ENCODE measurements at places on chromosomes 5 and 9.

DNA sequence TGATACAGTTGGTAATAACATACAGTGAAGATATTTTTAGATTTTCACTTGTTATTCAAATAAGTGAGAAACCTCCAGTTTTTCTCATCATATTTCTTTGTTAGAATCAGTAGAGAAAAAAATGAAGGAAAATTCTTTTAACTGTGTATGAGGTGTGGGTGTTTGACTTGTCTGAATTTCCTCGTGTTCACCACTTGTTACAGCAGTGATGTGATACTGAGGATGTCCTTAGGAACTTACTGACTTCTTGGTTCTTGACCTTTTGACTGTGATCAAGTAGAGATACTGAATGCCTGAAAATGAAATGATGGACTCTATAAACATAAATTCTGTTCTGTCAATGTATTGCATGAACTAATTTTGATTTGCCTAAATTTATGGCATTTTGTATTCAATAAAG lies 10.7 kb downstream of the PBX3 start:
- no peak for DNase-seq

GRCh38 chr5:133489632-133490031 lies 122.7 kb downstream of the FSTL4 start:
- DNase-seq, result peak; percentile 18

- no peak for DNase-seq
Observed at GRCh38 chr5:142608081-142608480, 77.8 kb downstream of the FGF1 start.

DNA sequence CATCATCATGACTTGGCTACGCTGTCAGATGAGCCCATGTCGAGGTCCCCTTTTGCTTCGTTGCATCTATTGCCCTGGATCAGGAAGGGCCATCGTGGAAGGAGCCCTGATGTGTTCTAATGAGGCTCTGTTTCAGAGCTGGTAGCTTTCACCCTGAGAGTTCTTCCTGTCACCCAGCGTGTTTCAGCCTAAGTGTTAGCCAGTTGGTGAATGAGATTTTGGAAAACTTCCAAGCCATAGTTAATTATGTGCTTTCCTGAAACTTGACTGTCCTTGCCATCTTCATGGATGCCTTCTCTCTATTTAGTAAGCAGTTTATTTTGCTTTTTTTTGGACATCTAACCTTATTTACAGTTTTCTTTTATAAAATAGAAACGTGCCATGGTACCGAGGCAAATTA lies 1695.4 kb upstream of the WWC1 start:
- no peak for DNase-seq

DNA sequence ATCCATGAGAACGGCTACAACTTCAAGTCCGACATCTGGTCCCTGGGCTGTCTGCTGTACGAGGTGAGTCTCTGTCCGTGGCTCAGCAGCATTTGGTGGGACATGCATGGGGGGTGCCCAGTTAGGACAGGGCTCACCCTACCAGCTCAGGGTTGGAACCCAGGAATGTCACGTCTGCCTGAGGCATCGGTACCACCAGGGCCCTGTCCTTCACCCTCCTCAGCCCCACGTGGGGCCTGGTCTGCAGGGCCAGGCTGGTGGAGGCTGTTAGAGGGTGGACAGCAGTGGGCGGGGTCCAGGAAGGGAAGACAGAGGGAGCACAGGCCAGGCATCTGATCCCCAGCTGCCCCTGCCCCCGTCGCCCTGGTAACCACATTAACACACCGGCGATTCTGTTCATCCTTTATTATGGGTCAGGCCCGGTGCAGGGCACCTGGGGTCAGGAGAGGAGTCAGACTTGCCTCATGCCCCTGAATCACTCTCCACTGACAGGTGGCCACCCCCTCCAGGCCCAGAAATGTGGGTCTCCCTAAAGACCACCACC lies 75.6 kb downstream of the PSMB7 start:
- DNase-seq, result no peak

GRCh38 chr5:27252911-27253310 lies 214.5 kb upstream of the CDH9 start:
- DNase-seq, result no peak

GRCh38 chr9:93809204-93809940 lies 145.8 kb downstream of the BARX1 start:
- no peak for DNase-seq

DNA sequence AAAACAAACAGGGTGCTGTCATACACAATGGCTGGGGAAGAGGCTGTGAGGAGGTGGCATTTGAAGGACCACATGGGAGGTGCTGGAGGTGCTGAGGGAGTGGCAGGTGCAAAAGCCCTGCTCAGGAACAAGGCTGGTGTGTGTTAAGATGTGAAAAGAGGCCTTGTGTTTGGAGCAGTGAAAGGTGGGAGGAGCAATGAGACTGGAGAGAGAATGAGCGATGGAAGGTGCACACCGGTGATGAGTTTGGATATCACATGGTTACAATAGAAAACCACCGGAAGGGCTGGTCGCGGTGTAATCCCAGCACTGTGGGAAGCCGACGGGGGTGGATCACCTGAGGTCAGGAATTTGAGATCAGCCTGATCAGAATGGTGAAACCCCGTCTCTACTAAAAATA lies 9.2 kb upstream of the FIBCD1 start:
- DNase-seq, result no peak

DNA sequence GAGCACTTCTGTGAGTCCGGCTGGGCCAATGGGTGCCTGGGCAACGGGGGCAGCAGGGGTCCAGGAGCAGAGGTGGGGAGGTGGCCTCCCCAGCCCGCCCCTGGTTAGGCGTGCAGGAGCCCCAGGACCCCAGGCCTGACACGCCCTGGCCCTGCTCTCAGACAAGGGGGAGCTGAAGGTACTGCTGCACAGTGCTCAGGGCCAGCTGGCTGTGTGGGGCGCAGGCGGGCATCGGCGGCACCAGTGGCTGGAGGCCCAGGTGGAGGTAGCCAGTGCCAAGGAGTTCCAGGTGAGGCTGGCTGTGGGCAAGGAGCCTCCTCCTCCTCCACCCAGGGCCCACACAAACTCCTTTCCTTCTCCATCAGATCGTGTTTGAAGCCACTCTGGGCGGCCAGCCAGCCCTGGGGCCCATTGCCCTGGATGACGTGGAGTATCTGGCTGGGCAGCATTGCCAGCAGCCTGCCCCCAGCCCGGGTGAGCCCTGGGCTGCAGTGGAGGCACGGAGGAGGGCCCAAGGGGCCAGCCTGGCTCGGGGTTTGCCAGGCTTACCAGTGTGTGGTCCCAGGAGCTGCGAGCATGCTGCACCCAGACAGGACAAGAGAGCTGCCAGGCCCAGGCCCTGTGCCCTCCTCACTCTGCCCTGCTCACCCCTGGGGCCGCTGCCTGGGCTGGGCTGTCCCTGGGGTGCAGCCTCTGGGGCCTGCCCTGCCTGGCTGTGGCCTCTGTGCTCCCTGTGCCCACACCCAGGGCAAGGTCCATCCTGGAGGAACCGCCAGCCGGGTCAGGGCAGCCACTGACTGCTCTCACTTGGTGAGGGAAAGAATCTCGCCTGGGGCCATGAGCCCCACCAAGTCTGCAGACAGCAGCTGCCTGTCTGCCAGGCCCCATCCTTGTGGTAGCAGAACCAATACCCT lies 7.0 kb downstream of the MAMDC4 start:
- no peak for DNase-seq

DNA sequence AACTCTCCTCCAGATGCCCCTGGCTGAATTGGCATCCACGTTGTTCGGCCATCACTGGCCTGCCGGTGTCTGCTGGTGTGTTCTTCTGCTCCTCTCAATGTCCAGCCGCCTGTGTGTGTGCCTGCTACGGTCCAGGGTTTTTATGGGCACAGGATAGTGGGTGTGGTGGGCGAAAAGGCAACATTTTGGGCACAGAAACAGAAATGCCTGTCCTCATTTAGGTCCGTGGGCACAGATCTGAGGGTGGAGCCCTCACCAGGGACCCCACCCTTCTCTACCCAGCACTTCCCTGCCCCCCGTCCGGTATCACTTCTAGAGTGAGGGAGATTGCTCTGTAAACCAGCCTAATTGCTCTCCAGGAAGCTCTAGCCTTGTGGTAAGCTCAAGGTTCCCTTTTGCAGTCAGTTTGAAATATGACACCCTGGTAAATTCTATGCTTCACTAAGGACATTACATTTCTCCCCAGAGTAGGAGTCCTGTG lies 410.1 kb downstream of the MAT2B start:
- no peak for DNase-seq

GRCh38 chr9:105333076-105333475 lies 88.6 kb downstream of the SLC44A1 start:
- DNase-seq, result no peak

GRCh38 chr9:3962971-3963642 lies 336.8 kb downstream of the GLIS3 start:
- DNase-seq, result no peak

GRCh38 chr5:173928871-173929574 lies 40.9 kb downstream of the CPEB4 start:
- DNase-seq, result no peak

DNA sequence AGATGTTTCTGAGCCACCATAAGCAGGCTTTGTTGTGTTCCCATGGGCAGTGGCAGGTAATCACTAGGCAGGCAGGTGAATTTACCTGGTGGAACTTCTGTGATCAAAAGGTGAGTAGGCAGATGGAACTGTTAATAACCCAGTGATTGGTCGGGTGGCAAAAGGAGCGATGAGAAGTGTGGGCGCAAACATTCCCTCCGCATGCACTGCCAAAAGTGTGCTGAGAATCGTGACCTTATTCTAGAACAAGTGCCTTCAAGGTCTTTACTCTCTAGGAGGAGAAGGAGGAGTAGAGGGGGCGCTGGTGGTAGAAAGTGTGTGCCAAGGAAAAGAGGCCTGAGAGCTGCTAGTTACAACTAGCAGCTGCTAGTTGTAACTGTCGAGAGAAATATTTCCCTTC lies 3.3 kb downstream of the OTULINL start:
- DNase-seq, result no peak

DNA sequence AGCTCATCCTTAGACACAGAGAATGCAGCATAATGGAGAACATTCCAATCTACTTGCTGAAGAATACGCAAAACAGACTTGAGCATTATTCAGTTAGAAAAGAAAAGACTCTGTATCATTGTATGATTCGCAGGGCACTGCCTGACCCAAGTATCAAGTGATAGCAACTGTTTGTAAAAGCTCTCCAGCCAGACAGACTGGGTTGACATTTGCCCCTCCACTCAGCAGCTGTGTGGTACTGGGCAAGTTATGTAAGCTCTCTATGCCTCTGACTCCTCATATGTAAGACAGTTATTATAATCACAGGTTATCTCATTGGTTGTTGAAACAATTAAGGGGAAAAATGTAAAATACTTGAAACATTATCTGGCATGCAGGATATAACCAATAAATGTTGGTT lies 505.0 kb downstream of the ELAVL2 start:
- DNase-seq, result no peak

GRCh38 chr9:37960631-37961030 lies 56.7 kb upstream of the SLC25A51 start:
- no peak for DNase-seq

DNA sequence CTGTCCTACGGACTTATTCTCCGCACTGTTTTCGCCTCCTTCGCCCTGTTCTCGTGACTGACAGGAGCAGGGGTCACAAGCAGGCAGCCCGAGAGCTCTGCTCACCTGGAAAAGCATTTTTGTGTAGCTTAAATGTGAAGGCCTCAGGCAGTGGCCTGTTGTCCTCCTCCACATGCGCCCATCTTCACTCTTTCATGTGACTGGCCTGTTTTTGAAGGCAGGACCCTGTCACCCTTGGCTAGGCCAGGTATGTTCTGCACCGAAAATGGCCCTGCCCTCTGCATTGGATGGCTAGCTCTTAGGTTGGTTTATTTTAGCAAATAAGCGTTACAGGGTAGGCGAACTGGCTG lies 614 bp upstream of the CPLANE1 start:
- DNase-seq, result no peak

- DNase-seq, result no peak
Observed at GRCh38 chr9:102518324-102518723, 476.8 kb upstream of the CYLC2 start.

- DNase-seq, result no peak
Observed at GRCh38 chr5:93311881-93312280, 269.1 kb downstream of the NR2F1-AS1 start.

DNA sequence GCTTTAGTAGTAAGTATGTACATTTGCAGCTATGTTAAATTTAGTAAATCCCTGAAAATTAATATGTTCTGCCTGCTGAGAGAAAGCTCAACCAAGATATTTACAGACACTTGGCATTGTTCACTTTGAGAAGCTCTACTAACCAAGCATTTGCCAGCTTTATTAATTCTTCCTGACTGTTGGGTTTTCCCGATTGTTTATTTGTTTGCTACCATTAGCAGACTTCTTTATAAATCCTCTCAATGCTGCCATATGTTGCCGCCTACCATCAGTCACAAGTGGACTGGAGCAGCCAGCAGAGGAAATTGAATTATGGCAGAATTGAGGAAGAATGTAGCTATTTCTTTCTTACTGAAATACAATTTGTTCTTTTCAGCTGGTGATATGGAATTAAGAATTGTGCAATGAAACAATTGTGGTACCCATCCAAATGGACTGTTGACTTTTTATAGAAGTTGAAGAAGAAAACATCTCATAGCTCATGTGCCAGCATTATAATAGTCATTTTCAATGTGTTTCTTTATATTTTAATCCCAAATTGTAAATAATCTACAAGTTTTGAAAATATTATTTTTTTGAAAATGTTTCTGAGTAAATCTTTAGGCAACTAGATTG lies 588.7 kb upstream of the CDH6 start:
- no peak for DNase-seq

- no peak for DNase-seq
Observed at GRCh38 chr5:40485021-40485998, 194.4 kb upstream of the PTGER4 start.

- DNase-seq, result no peak
Observed at GRCh38 chr9:92292338-92293074, 991 bp downstream of the IARS1 start.

GRCh38 chr9:653856-654387 lies 187.6 kb upstream of the DMRT1 start:
- DNase-seq, result no peak

GRCh38 chr9:129077236-129077635 lies 3.7 kb upstream of the DOLPP1 start:
- no peak for DNase-seq

GRCh38 chr5:175275097-175275496 lies 168.9 kb downstream of the DRD1 start:
- no peak for DNase-seq

DNA sequence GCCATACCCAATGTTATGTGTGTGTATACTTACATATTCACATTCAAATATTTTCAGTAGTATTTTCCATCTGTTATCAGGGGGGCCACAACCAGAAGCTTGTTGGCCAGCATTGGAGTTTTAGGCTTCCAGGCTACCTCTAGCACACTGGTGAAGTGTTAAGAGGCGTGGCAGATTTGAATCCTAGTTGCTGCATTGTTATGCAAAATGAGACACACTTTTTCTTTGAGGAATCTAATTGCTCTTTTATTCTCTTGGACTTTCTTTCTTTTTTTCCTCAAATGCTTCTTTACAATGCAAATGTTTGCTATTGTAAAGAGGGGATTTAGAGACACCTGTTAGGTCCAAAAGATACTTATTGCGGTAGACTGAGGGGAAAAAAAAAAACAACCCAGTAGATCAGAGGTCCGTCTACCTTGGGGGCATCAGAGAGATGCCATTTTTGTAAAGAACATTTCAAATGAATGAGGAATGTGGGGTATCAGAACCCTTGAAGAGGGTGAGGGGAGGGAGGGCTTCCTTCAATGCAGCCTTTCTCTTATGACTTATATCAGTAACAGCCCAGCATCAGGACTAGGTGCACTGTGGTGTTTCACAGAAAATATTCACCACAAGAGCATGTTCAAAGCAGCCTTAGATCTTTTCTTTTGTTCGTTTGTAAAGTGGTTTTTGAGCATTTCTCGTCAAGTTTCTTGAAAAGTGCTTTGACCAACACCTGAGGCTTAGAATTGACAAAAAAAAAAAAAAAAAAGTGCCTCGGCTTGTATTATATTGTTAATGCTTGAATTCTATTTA lies 3.8 kb downstream of the SMARCA2 start:
- peak; percentile 18 for DNase-seq

All from activated naive CD8-positive, alpha-beta T cell treated with anti-CD3 and anti-CD28 coated beads for 36 hours (primary cell).